ENCODE measurements at places on chromosomes 11 and 22.
A peak's percentile ranks its signal among the peaks of the same experiment; 100 is the strongest.

GRCh38 chr22:34427841-34428240, 507.6 kb upstream of the LARGE1 start:
- peak; percentile 48 for DNase-seq

DNA sequence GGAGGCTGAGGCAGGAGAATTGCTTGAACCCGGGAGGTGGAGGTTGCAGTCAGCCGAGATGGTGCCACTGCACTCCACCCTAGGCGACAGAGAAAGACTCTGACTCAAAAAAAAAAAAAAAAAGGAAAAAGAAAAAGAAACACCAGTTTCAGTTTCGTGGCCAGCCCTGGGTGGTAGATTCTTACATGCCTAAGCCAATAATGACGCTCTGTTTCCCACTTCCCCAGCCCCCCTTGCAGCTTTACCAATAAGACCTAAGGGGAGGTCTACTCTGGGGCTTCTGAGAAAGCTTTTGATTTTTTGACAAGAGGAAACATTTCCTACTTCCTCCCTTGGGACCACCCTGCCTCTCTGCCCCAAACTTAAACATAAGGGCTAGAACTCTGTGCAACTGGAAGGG, 30.0 kb upstream of the PTPRJ start:
- DNase-seq, result no peak

DNA sequence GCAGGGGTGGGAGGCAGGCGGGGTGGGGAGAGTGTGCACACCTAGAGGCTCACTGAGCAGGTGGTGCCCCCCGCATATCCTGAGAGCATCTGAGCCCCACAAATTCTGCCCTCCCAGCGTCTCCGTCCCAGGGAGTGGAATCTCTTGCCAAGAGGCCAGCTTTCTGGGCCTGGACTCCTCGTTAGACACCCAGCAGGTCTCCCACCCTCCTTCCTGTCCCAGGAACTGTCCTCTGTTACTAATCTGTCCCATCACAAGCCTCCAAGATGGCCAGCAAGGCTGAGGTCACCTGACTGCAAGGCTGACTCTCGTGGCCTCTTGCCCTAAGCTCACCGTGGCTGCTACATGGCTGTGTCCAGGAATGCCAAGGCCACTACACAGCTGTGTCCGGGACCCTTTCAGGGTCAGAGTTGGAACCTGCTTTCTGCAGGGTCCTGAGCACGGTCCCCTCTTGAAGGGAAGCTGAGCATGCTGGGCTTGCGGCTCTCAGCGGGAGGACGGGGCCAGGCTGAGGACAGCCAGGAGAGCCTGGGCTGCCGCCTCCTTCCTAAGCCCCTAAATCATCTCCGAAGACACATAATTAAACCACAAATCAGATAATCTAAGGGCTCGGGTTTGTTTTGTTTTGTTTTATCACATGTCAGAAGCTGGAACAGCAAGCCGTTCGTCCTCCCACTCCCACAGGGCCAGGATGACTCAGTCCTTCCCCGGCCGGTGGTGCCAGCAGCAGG, 1327.3 kb downstream of the TBC1D22A start:
- no peak for DNase-seq

DNA sequence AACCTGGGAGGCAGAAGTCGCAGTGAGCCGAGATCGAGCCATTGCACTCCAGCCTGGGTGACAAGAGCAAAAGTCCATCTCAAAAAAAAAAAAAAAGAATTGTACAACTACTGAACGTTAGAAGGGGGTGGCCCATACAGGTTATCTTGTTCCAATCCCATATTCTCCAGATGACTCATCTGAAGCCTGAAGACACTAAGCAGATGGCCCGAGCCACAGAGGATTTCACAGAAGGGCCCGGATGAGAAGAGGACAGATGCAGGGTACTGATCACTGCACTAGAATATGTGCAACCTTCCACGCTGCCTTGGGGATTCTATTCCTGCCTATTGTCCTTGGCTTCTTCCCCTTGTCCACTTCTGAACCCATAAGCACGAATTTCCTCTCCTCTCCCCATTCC, 70.9 kb upstream of the UBASH3B start:
- no peak for DNase-seq

- DNase-seq, result no peak
Observed at GRCh38 chr11:45161252-45162063, 15.0 kb downstream of the PRDM11 start.

- DNase-seq, result no peak
Observed at GRCh38 chr11:99952816-99953215, 734.3 kb upstream of the ARHGAP42 start.

- DNase-seq, result no peak
Observed at GRCh38 chr11:122523846-122524805, 131.4 kb upstream of the UBASH3B start.

DNA sequence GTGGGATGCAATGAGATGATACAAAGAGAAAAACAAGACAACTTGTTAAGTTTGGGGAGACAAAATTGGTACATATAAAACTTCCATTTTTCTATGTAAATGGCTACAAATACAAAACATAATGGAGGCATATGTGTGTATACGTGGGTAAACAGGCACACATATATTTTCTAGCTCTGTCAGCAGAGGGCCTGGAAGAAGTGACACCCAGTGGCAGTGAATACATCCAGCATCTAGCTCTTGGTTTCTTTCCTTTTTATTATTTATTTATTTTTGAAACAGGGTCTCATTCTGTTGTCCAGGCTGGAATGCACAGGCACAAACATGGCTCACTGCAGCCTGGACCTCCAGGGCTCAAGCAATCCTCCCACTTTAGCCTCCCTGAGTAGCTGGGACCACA, 5.0 kb upstream of the RASL10A start:
- no peak for DNase-seq

GRCh38 chr11:117924631-117925170, 4.5 kb downstream of the TMPRSS13 start:
- DNase-seq, result no peak

GRCh38 chr11:109998921-109999320, 94.3 kb upstream of the ZC3H12C start:
- no peak for DNase-seq

DNA sequence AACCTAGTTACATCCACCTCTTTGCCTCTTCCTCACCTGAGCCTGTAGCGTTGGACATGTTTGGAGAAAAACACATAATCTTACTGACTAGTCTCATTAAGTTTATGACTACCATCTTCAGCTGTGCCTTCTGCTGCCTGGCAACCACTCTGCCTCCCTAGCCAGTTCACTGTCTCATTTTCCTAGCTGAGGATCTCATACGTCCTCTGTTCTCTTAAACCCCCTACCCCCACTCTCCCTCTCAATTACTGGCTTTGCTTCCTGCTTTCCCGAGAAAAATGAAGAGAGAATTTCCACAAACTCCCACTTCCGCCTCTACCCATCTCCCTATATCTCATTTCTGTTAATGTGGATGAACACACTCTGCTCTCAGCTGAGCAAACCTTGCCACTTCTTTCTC, 239.3 kb upstream of the POU2AF2 start:
- peak; percentile 21 for DNase-seq

DNA sequence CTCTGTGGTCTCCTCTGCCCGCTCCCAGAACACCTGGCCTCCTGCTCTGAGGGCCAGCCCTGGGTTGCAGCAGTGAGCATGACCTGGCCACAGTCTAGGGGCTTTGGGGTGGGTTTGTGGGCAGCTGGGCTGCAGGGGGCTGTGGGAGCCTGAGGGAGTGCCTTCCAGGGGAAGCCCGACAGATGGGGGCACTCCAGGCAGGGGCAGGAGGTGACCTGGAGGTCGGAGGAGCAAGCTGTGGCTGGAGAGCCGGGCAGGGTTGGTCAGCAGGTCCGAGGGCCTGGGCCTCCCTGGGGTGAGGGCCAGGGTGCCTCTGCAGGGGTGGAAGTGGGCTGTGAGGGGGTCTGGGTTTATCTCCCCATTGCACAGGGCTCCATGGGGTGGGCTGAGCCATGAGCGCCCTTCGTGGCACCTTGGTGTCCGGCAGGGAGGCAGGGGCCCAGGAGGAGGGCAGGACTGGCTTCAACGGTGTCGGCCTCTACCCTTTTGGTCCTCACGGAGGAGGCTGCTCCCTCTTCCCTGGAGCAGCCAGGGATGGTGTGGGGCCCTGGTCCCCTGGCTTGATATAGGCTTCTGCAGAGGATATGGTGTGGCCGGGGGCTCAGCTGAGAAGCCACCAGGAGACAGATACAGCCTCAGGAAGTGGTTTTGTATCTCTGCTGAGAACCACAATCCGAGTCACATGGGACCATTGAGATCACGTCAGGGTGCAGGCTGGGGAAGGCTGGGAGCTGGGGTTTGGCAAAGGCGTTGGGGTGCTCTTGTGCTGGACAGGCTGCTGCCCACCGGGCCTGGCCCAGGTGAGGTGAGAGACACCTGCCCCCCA, 22.3 kb downstream of the KCNQ1 start:
- no peak for DNase-seq

- DNase-seq, result no peak
Observed at GRCh38 chr22:44809456-44809855, 57.1 kb downstream of the ARHGAP8 start.

- DNase-seq, result no peak
Observed at GRCh38 chr11:88175569-88176075, 379 bp upstream of the RAB38 start.

GRCh38 chr22:27853424-27853823, 51.9 kb upstream of the MN1 start:
- DNase-seq, result no peak

GRCh38 chr11:88164806-88165585, 10.2 kb downstream of the RAB38 start:
- no peak for DNase-seq

DNA sequence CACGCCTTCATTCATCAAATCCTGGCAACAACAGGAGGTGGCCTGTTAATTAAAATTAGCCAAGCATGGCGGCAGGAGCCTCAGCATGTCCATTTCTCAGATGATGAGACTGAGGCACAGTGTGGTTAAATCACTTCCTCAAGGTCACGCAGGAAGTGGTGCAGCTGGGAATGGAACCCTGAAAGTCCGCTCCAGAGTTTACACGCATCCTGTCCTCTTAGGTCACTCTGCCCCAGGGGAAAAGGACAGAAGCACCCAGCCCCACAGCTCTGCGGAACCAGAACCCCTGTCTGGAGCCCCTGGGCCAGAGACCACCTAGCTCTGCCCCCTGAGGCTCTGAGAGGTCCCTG, 19.6 kb downstream of the RPL3 start:
- DNase-seq, result no peak

GRCh38 chr22:36904260-36904880, 9.1 kb upstream of the CSF2RB start:
- no peak for DNase-seq

DNA sequence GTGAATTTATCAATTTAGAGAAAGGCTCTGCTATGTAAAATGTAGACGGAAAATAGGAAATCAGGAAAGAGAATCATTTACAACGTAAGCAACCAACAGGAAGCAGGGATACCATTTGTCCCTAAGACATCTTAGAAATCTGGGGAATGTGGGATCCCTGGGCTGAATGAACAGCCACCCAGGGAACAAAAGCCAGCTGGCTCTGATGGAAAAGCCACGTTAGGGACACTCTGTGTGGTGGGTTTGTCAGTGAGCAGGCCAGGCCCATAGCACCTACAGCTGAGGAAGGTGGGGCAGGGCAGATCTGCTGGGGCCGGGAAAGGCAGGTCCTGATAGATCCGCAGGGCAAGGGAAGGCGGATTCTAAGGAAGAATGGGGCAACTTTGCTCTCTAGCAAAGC, 87.1 kb upstream of the CSNK2A3 start:
- no peak for DNase-seq

GRCh38 chr22:24751518-24751917, 23.0 kb downstream of the PIWIL3 start:
- no peak for DNase-seq

DNA sequence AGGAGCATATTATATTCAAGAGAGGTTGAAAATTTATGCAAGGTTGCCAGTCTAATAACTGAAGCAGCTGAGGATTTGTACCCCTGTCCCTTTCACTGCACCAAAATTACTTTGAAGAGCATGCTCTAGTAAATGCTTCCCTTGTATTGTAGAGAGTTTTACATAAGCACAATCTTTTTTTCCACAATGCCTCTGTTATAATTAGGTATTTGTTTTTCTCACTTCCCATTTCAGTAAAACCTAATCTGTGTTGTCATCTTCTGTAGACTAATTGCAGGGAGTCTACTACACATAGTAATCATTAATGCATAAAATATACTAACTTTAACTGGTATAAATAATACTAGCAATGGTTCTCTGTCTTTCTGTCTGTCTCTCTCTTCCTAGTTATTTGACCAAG, 718.4 kb upstream of the ANO5 start:
- no peak for DNase-seq

DNA sequence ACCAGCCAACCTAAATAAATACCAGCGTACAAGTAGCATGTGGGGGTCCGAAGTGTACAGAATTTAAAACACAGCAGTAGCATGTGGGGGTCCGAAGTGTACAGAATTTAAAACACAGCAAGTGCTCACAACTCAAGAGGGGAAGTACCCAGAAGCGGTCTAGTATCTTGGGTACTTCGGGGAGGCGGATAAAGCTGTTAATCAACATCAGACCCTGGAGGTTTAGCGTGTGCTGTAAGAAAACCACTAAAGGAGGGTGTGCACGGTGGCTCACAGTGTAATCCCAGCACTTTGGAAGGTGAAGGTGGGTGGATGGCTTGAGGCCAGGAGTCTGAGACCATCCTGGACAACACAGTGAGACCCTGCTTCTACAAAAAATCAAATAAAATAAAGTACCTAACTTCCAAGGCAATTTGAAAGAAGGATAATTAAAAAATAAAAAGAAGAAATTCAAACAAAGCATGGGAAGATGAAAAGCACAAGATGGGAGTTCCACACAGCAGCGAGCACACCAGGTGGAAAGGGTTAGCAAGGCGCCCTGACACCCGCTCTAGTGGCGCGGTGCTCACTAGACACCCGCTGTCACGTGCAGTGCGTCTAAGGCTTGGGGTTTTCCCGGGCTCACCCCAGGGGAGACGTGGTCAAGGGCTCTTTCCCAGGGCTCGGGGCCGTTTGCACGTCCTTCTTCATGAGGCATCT, 35.0 kb upstream of the MOB2 start:
- DNase-seq, result no peak

GRCh38 chr22:47034905-47035419, 272.5 kb downstream of the TBC1D22A start:
- DNase-seq, result no peak

GRCh38 chr11:2804189-2804588, 81.4 kb downstream of the CDKN1C start:
- no peak for DNase-seq

DNA sequence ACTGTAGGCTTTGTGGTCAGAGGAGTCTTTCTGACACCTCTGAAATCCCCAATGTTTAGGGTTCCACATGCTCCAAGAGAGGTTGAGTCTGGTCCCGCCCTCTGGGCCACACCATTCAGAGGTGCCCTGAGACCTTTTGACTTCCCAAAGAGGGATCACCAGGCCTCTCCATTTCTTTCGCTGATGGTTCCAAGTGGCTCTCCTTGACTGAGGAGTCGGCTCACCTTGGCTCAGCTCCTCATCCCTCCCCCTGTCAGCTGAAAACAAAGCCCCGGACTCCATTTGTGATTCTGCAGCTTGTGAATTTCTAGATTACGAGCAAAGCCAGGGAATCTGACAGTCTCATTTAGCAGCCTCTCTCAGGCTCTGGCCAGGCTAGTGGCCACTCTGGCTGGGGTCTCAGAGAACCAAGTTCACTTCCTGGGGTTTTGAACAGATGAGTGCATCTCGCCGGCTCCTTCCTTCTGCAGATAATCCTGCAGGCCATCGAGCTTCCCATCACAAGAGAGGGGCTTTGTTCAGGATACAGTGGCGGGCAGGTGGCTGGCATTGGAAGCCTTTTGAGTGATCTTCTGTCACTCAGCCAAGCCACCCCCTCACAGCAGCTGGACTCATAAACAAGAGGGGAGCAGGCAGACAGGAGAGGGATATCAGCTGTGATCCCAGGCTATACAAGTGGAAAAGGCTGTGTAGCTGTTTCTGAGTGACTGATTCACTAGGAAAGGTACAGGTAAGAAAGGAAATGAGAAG, 102.9 kb downstream of the TRIM29 start:
- DNase-seq, result peak; percentile 25
